SJSA1 (cell line): ENCODE measurements at places on chromosomes 2 and 18.

DNA sequence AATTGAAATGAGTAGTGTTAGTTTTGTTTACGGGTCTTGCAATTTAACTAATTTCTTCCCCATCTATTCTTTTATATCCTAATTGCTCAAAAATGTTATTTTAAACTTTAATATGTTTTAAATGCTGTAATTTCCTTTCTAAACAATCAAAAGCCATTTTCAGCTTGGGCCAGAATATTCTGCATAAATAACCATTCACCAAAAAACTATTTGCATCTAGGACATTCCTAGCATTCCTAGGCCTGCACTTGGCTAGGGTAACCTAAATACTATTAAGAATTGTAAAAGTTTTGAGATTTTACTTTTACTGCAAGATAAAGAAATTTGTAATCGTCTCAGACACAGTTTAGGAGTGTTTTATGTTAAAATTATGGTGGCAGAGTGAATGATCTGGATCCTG, 7.8 kb upstream of the ETAA1 start:
- DNase-seq, result peak; percentile 80

DNA sequence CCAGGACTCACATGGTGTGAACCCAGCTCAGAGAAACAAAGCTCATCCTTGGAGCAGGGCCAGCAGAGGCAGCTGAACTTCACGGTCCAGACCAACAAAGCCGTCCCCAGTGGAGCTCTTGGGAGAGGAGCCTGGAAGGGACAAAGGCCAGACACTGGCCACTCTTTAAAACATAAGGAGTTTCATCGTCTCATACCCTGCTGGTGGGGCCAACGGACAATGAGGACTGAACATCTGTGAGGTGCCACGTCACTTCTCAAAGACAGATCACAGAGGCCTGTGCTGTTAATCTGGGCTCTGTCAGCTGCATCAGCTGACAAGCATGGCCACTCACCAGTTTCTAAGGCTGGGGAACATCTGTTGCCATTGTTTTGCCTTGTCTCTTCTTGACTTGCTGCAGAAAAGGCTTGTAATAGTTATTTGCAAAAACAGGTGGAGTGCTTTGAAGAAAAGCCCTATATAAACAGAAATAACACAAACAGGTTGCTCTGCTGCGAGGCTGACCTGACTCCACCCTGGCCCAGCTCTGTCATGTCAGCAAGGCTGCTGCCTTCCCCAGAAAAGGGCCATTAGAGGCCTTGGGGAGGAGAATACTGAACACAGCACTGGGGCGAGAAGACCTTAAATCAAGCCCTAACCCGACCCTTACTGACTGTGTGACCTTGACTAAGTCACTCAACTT, 68.1 kb upstream of the DAPL1 start:
- DNase-seq, result no peak

DNA sequence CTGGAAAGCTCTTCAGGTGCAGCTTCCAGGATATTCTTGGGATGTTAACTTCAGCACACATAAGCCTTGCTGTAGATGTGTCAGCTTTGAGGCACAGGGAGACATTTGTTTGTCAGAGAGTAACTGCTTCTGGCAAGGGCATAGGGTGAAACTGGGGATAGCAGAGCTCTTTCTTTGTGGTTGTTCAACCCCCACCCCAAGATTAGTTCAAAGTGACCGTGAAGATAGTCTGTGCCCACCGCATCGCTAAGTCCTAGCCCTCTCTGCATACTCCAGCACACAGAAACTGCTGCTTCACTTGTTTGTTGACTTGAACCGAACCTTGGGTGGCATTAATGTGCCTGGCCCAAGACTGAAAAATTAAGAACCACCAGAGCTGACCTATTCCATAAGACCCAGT, 1.4 kb downstream of the SLC14A1 start:
- no peak for DNase-seq

DNA sequence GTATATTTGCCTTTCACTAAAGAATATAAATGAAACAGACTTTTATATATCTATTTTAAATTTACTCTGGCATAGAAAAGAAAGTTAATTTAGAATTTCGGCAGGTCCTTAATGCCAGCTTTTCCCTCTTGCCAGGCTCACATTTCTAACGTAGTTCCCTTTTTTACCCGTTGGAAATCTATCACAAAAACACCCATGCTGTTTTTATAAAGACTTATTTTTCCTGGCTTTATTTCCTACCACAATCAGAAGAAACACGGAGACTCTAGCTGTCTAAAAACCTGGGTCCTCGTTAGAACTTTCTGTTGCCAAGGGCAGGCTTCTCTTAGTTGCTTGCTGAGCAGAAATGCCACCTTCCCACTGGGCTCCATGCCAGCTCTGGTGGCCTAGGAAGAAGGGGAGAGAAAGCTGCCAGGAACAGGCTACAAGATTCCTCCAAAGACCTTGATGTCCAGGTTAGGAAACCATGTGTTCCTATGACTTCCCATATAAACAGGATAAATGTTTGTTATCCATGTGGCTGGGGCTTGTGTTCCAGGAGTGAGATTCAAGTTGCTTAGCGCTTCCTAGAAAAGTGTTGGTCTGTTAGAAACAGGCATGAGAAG, 17.8 kb upstream of the TMEM18 start:
- DNase-seq, result peak; percentile 40

- no peak for DNase-seq
These were observed 40.1 kb downstream of the NDUFAF7 start for GRCh38 chr2:37271376-37272067.

DNA sequence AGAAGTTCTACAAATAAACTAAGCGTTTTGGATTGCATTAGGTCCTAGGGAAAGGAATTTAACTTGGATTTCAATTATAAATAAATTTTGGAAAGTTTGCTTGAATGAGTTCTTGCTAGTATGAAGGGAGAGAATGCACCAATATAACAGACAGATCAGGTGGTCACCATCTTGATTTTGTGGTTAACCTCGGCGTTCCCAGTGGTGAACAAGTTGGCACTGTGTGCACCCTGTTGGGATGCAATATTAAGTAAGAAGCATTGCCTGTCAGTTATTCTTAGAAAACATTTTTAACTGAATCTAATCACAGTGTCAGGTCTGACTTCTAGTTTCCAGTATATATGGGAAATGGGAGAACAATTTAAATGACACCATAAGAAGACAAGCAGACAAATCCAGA, 673.4 kb downstream of the SLC4A3 start:
- no peak for DNase-seq

GRCh38 chr18:73986711-73987110, 160.9 kb downstream of the FBXO15 start:
- DNase-seq, result no peak

- DNase-seq, result no peak
These were observed 104.4 kb downstream of the INHBB start for GRCh38 chr2:120450196-120450820.

- DNase-seq, result no peak
These were observed 95.1 kb upstream of the CELF4 start for GRCh38 chr18:37660658-37661057.

GRCh38 chr2:228048838-228049490, 132.5 kb downstream of the SPHKAP start:
- no peak for DNase-seq

DNA sequence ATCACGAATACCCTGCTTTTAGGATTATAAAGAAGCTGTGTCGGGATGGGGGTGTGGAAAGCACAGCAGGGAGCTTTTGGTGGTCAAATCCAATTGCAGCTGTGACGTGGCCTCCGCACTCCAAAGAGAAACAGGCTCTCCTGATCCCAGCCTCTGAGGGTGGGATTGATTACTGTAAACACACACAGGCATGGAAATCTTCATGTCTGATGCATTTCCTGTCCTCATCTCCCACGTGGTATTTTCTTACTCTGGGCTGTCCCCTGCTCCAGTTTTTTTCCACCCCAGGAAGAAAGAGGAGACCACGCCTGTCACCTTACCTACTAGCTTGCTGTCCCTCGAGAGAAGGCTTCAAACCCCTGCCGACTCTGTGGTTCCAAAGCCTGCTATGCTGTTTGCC, 22.7 kb downstream of the RNF152 start:
- peak; percentile 83 for DNase-seq

GRCh38 chr2:46825939-46826568, 89.6 kb downstream of the MCFD2 start:
- DNase-seq, result no peak

DNA sequence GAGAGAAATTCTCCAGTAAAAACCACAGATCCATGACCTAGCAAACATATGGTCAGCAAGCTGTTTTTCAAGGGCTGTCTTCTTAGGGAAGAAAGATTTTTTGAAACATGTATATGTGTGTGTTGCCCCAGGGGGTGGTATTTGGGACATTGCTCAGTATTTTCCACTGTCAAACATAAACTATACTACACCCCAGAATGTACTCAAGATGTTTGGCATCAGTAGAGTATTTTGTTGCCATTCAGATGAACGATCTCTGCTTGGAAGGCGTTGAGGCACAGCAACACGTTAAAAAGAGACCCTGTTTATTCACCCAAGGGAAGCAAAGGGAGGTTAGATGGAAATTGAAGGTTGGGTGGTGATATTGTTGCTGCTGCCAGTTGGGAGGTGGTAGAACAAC, 30.0 kb downstream of the EEF1B2 start:
- no peak for DNase-seq

DNA sequence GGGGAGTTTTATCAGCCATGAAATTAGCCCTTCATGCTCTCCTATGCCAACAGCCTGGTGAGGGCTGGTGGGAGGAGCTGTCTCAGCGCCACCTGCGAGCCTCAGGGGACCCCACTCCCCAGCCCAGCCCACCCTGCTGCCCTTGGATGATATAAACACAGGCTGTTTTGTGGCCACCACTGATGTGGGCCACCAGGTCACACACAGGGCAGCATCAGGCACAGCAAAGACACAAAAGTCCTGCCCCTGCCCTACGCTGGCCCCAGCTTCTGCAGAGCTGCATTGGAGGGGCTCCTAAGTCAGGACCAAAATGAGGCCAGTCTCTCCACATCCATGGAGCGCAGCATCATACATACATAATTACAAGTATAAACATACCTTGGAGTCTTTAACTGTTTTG, 110.6 kb upstream of the TEX51 start:
- no peak for DNase-seq

GRCh38 chr2:158458617-158458920, 1.8 kb downstream of the PKP4 start:
- no peak for DNase-seq

GRCh38 chr18:38454764-38455469, 889.3 kb upstream of the CELF4 start:
- DNase-seq, result no peak

DNA sequence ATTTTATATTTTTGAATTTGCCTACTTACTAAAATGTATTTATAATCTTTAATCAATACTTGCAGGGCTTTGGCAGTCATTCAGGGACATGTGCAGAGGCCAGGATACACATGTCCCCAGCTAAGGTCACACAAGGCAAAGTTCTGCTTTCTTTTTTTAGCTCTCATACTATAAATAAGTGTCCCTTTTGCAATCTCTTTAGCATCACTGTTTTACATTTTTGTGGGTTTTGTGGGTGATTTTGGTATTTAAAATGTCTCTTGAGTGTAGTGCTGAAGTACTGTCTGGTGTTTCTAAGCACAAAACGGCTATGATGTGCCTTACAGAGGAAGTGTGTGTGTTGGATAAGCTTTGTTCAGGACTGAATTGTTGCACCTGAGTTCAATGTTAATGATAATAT, 309.0 kb upstream of the GULP1 start:
- DNase-seq, result peak; percentile 91

- DNase-seq, result no peak
These were observed 95.4 kb upstream of the CHRNA1 start for GRCh38 chr2:174859563-174860169.

DNA sequence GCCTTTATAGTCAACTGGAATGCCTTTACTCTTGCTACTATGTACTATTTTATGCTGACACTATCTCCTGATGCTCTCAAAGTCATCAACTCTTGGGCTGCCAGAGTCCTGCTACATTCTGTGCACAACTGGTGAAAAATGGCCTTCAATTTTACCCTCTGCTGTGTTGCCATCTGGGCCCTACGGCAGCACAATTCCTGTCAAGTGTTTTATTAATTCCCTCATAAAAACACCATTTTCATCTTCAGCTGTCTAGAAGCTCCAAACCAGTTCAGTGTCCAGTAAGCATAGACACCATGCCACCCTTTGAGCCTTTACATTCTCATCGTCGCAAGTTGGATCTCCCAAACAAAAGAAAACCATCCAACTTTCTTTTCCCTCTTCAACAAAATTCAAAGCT, 26.5 kb downstream of the CALCRL start:
- no peak for DNase-seq

- DNase-seq, result no peak
These were observed 405.9 kb downstream of the XIRP2 start for GRCh38 chr2:167293943-167294775.

- no peak for DNase-seq
These were observed 47.6 kb upstream of the FAM124B start for GRCh38 chr2:224449212-224450147.

DNA sequence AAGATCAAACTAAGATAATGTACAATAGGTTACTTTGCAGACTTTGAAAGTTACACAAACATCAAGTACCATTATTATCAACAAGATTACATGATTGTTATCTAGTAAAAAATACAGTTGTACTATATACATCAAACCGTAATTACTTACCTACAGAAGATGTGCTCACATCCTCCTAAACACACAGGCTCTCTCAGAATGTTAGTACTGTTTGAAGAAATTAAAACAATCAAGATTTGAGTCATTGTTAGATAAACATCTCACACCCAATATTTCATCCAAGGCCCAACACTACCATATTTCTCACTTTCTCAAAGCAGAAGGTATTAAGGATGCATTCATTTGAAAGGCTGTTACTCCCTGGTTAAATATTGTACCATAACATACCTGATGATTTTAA, 12.6 kb downstream of the BARD1 start:
- DNase-seq, result no peak

GRCh38 chr2:50694798-50695197, 337.1 kb downstream of the NRXN1 start:
- DNase-seq, result no peak

DNA sequence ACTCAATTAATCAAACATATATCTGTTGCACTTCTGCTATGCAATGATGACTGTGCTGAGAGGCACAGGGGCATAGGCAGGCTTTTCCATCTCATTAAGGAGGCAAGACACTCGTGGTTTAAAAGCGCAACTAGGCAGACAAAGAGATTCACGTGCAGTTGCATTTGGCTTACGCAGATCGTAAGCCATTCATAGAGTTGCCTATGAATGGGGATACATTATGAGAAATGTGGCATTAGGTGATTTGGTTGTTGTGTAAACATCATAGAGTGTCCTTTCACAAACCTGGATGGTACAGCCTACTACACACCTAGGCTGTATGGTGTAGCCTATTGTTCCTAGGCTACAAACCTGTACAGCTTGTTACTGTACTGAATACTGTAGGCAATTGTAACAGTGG, 284.7 kb downstream of the DCC start:
- DNase-seq, result no peak
